ENCODE measurements at places on chromosomes 16 and 17.

DNA sequence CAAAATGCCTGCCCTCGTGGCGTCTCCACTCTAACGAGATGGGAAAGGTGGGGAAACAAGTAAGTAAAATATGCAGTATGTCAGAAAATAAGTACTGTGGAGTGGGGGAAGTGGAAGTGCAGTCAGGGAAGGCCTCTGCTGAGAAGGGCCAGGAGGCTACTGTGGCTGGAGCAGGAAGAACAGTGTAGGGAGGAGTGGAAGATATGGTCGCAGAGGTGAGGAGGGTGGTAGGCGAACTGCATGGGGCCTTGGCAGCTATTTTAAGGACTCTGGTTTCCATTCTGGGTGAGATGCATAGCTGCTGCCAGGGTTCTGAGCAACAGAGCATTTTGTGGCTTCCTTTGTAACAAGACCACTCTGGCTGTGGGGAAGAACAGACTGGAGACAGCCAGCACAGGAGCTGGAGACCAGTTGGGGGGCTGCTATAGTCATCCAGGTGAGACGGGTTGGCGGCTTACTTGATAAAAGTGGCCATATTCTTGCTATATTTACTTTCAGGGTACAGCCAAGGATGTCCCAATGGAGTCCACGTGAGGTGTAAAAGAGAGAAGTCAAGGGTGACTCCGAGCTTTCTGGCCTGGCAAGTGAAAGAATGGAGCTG lies 42.6 kb downstream of the CYTH1 start:
- H3K4me1 ChIP-seq: peaks cover 29% of the 10 kb centered on the region
- H3K27me3 ChIP-seq: no peaks in the 10 kb centered on the region
- H3K4me3 ChIP-seq: no peak overlapping the region
- no peaks in the 10 kb centered on the region for H3K36me3 ChIP-seq

DNA sequence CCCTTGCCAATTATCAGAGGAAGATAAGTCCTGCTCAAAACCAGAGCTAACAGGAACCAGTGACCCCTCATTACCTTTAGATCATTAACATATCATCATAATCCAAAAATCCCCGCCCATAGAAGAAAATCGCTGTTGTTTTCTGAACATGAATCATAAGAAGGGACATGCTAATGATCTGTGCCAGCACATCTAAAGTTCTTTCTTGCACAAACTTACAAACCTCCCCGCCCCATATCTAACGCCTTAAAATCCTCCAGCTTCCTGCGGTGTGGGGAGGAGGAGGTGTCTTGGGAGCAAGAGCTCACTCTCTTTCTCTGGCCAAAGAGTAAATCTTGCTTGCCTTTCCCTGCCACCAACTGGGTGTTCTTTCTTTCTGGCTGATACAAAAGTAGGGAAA lies 78.3 kb downstream of the IRX3 start:
- H3K4me1 ChIP-seq: no peaks in the 10 kb centered on the region
- peaks cover 20% of the 10 kb centered on the region for H3K27me3 ChIP-seq
- no peak overlapping the region for H3K4me3 ChIP-seq
- no peaks in the 10 kb centered on the region for H3K36me3 ChIP-seq
- no peak for DNase-seq
- H3K27ac ChIP-seq: no peak overlapping the region

DNA sequence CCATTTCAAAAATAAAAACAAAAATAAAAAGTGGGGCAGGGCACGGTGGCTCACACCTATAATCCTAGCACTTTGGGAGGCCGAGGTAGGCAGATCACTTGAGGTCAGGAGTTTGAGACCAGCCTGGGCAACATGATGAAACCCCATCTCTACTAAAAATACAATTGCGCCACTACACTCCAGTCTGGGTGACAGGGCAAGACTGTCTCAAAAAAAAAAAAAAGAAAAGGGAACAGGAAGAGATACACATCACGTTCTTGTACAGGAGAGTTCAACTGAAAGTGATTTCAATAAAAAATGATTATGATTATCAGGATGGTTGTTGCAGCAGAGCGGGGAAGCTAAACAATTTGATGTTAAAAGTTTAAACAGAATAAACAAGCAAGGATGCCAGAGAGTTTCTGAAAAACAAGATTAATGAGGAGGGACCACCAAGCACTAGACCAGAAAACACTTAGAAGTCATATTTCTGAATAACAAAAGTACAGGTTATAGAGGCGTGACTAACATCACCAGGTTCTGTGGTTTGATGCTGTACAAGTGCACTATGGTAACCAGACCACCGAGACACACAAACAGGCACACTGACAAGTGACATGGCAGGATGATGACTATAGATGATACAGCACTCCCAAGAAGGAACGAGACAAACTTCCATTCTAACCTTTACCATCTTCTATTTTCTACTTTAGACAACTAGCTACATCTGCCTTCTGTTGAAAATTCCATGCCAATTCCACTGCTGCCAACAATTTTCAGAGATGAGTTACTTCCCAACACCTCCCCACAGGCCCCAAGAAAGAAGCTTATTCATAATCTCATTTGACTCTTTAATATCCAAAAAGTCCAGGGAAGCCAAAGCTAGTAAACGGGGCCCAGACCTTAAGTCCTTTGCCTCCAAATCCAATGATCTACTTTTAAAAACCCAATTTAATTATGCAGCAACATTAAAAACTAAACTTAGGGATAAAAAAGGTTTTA lies 11.8 kb downstream of the DNAJA2 start:
- no peak overlapping the region for H3K27ac ChIP-seq
- DNase-seq: no peak
- peaks cover 52% of the 10 kb centered on the region for H3K36me3 ChIP-seq
- H3K4me3 ChIP-seq: no peak overlapping the region
- H3K4me1 ChIP-seq: no peaks in the 10 kb centered on the region

GRCh38 chr17:38984666-38985065 lies 17.5 kb upstream of the FBXO47 start:
- peaks cover 4% of the 10 kb centered on the region for H3K4me1 ChIP-seq
- no peaks in the 10 kb centered on the region for H3K36me3 ChIP-seq
- H3K27ac ChIP-seq: no peak overlapping the region
- no peaks in the 10 kb centered on the region for H3K27me3 ChIP-seq
- no peak overlapping the region for H3K4me3 ChIP-seq
- DNase-seq: no peak

DNA sequence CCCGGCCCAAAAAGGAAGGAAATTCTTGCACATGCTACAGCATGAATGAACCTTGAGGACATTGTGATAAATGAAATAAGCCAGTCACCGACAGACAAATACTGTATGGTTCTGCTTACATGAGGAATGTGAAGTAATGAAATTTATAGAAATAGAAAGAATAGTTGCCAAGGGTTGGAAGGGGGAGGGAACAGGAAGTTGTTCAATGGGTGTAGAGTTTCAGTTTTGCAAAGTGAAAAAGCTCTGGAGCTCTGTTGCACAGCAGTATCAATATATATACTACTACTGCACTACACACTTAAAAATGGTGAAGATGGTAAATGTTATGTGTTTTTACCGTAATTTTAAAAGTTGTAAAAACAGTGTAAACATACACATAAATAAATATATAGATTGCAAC lies 43.7 kb downstream of the PKD1L3 start:
- no peak overlapping the region for H3K4me3 ChIP-seq
- H3K36me3 ChIP-seq: no peaks in the 10 kb centered on the region
- no peak overlapping the region for H3K27ac ChIP-seq
- no peaks in the 10 kb centered on the region for H3K27me3 ChIP-seq
- DNase-seq: no peak
- H3K4me1 ChIP-seq: no peaks in the 10 kb centered on the region

DNA sequence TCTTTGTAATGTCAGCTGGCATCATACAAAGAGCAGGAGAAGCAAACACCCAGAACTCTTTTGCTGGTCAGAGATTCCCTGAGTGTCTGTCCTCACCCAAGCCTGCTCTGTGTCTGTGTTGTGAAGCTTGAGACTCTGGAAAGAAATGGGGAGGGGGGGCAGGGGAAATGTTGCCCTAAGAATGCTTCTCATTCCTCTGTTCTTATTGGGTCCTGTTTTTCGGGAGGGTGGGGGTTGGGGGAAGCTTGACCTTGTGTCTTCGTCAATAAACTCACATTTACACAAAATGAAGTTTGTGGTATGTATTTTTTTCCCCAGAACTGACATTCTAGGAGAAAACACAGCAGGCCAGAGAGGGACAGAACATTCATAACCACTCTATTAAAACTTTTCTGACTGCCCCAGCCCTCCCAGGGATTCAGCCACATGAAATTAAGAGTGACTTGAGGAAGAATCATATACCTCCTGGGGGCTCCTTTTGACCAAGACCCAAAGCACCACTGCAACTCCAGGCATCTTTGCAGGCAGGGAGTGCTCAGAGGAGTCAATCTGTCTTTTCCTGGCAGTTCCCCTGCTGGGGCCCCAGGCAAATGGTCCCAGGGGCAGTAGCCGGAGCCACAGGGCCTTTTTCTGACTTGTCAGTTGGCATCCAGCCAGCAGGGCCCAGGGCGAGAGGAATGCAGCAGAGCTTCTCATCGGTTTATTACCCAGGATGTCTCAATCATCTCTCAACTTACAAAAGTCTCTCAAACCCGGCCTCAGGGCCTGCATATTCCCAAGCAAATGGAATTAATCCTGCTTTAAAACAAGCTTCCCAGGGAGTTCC lies 5.1 kb upstream of the RASL10B start:
- no peak overlapping the region for H3K27ac ChIP-seq
- H3K4me1 ChIP-seq: no peaks in the 10 kb centered on the region
- no peak overlapping the region for H3K4me3 ChIP-seq

- H3K36me3 ChIP-seq: no peaks in the 10 kb centered on the region
- H3K4me3 ChIP-seq: no peak overlapping the region
- H3K27me3 ChIP-seq: no peaks in the 10 kb centered on the region
- no peak overlapping the region for H3K27ac ChIP-seq
These were observed 22.3 kb upstream of the N4BP1 start for GRCh38 chr16:48632137-48632774.

- peak overlapping the region; percentile 79 for H3K27ac ChIP-seq
- peaks cover 22% of the 10 kb centered on the region for H3K4me1 ChIP-seq
- peak overlapping the region; percentile 95 for H3K4me3 ChIP-seq
These were observed 1.2 kb downstream of the TMC6 start for GRCh38 chr17:78127239-78127887.

DNA sequence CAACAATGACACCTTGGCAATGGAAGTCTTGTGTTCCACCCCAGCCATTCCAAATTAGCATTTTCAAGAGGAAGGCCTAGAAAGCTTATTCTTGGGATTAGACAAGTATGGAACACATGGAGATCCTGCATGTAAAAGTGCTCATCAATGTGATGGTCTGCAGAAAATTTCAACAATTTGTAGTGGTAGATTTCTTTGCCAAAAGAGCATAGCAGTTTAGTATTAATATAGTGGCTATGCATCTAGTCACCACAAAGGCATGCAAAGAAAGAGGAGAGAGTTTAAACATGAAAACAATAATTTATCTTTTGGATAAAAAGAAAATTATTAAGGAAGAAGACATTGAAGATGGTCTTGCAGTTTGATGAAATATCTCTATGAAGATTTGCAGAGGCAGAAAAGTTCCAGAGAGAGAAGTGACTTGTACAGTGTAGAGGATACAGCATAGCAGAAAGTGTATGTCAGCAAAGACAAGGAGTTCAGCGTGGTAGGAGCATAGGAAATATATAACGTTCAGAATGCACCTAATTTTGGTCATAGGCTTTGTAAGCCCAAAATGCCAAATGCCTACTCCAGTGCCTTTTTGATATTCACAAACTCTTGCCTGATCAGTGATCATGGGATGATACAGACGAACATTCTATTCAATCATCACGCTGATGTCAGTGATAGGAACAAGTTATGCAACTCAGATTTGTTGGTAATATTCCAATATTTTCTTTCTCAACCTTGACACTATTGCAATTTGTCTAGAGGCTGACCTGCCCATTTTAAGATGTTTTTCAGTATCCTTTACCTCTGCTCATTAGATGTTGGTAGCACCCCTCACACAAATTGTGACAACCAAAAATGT lies 727.9 kb upstream of the SOX9 start:
- no peaks in the 10 kb centered on the region for H3K36me3 ChIP-seq
- no peaks in the 10 kb centered on the region for H3K27me3 ChIP-seq
- DNase-seq: peak; percentile 41
- H3K4me1 ChIP-seq: peaks cover 11% of the 10 kb centered on the region
